ENCODE measurements at places on chromosomes 4 and X. TPM values are rescaled to one million over a fixed set of nuclear protein-coding genes. Genes with fewer than 3 reads are reported as not detected.

The TRIM61 gene
- polyA plus RNA-seq, result 0.13 TPM

The PPEF2 gene
- not detected for polyA plus RNA-seq

The MAGEA12 gene
- polyA plus RNA-seq, result not detected

- H3K4me3 ChIP-seq, result no peak overlapping the region
- H3K4me1 ChIP-seq, result no peaks in the 10 kb centered on the region
- DNase-seq, result no peak
- H3K27ac ChIP-seq, result no peak overlapping the region
- H3K36me3 ChIP-seq, result no peaks in the 10 kb centered on the region
Measured at GRCh38 chrX:69179380-69179911, 14.2 kb upstream of the PJA1 start.

DNA sequence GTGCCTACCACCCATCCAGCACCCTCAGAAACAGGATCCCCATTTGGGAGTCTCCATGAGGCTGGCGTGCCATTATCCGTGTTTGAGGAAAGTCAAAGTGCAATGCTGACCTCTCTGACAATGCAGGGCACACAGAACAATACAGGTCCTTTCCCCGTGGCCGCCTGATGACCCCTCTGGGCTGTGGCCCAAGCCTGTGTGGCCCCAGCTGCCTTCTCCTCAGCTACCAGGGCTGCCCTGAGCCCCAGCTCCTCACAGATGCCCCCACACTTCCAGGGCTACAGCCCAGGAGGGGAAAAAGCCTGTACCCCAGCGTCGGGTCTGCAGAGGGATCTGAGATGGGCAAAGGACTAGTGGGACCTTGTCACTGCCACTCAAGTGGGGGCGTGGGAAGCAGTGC lies 15.5 kb downstream of the ZFYVE28 start:
- H3K36me3 ChIP-seq, result no peaks in the 10 kb centered on the region
- peaks cover 10% of the 10 kb centered on the region for H3K4me1 ChIP-seq
- H3K27me3 ChIP-seq, result no peaks in the 10 kb centered on the region

GRCh38 chr4:6465955-6466354 lies 6.5 kb downstream of the PPP2R2C start:
- H3K4me1 ChIP-seq, result peaks cover 7% of the 10 kb centered on the region
- DNase-seq, result no peak
- H3K4me3 ChIP-seq, result no peak overlapping the region
- peaks cover 2% of the 10 kb centered on the region for H3K27me3 ChIP-seq

GRCh38 chr4:5891563-5892322 lies 1.1 kb downstream of the CRMP1 start:
- H3K36me3 ChIP-seq, result no peaks in the 10 kb centered on the region
- no peak for DNase-seq
- H3K27ac ChIP-seq, result no peak overlapping the region
- peaks cover 20% of the 10 kb centered on the region for H3K27me3 ChIP-seq
- no peak overlapping the region for H3K4me3 ChIP-seq

Data from liver (tissue), 10 donors.